ENCODE measurements at places on chromosomes 4 and X.
A peak's percentile ranks its signal among the peaks of the same experiment; 100 is the strongest.

- DNase-seq: peak; percentile 26
Measured at GRCh38 chrX:53287493-53288138, 6.2 kb upstream of the IQSEC2 start.

- no peak for DNase-seq
Measured at GRCh38 chr4:118939169-118939783, 50.6 kb downstream of the SYNPO2 start.

DNA sequence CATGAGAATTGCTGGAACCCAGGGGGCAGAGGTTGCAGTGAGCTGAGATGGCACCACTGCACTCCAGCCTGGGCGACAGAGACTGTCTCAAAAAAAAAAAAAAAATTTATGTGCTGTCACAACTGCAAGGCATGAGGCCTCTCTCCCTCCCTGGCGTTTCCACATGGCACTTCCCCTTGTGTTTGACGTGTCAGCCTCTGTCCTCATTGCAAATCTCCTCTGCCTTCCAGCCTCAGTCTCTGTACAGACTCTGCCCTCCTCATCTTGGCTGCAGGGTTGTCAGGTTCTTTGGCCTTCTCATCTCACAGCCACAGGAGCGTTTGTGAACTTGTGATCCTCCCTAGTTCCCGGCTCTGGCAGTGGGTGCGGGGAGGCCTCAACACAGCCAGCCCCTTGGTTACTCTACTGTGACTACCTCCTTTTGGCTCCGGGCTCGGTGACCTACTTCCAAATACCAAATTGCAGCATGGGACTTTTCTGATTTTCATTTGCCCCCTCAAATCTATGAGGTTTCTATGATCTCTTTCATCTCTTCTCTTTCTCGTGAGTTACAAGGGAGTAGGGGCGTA, 250.0 kb downstream of the CBR4 start:
- DNase-seq: no peak

DNA sequence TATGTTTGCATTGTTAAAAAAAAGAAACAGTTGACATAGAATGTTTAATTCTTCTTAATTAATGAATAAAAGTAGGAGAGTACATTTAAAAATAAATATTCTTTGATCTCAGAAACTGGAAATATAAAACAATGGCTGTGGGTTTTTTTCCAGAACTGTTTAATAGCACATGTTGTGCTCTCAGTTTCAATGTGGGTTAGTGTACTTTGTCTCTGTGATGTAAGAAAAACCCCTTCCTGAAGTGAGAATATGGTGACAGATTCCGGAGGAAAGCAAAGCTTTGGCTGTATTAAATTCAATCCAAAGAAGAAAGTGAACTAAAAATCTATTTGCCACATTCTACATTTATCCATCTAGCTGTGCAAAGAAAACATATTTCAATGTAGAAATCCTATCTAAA, 261.9 kb upstream of the ADGRL3 start:
- DNase-seq: no peak

DNA sequence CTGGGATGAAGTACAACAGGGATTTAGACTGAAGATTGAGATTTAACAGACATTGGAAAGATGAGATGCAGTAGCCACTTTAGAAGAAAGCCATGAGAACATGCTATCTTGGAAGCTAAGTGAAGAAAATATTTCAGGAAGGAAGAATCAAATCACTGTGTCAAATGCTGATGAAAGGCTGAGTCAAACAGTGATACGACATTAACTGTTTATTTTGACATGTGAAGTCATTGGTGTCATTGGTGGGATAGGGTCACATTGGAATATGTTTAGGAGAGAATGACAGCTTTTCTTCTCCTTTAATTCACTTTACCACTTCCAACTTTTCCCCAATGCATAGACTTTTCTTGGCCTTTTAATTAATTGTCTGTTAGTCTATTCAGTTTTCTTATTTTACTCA, 653.0 kb upstream of the BOD1L1 start:
- DNase-seq: no peak

- peak; percentile 62 for DNase-seq
Measured at GRCh38 chrX:19739683-19740082, 147.7 kb downstream of the SH3KBP1 start.

DNA sequence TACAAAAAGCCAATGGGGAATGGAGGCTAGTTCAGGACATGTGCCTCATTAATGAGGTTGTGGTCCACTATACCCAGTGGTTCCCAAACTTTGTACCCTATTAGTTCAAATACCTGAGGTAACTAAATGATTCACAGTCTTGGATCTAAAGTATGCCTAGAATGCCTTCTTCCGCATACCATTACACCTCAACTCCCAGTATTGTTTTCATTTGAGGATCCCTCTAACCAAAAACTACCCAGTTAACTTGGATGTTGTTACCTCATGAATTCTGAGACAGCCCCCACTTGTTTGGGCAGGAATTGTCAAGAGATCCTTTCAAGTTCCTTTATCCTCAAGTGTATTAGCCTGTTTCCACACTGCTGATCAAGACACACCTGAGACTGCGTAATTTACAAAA, 439.2 kb downstream of the PCDH10 start:
- DNase-seq: no peak
